ENCODE measurements at places on chromosomes 2 and 18.

- no peak for DNase-seq
These were observed 6.9 kb downstream of the ZNF516 start for GRCh38 chr18:76488190-76488589.

DNA sequence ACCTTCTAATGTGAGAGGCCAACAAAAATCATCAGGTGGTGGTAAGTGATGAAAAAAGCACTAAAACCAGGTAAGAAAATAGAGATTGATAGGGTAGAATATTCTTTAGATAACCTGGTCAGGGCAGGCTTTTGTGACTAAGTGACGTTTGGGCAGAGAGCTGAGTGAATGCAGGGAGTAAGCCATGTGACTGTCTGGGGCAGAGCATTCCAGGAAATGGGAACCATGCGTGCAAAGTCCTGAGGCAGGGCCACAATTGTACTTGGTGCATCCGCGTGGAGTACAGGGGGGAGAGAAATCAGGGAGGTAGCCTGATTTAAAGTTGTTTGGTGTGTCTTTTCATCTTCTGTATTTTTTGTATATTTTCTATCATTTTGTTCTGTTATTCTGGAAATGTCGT lies 102.5 kb downstream of the LYPD6B start:
- DNase-seq = peak; percentile 30

DNA sequence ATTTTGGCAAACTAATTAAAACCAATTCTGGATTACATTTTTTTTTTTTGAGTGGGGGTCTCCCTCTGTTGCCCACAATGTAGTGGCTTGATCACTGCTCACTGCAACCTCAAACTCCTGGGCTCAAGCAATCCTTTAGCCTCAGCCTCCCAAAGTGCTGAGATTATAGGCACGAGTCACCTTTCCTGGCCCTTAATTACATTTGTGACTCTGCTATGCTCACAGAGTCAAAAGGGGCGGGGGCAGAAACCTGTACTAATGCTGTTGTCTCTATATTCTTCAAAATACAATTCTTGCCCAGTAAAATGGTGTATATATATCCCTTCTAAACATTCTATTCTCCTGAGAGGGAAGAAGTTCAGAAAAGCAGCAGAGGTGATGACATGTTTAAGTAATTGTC lies 23.2 kb downstream of the PRKD3 start:
- no peak for DNase-seq

DNA sequence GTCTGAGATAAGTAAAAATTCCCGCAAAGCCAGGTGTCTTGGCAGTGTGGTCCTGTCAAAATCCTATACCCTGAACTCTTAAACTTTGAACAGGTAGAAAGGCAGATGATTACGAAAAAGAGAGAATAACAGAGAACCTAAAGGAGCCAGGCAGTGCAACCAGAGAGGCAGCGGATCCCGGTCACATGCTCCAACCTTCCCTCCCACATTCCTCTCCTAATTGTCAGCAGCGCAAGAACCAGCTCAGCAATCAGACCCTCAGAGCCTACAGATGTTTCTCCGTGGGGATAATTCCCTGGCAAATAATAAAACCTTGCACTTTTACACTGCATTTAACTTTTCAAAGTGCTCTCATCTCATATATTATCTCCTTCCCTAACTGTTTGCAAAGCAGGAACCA lies 124.8 kb downstream of the EPHA4 start:
- DNase-seq = no peak

DNA sequence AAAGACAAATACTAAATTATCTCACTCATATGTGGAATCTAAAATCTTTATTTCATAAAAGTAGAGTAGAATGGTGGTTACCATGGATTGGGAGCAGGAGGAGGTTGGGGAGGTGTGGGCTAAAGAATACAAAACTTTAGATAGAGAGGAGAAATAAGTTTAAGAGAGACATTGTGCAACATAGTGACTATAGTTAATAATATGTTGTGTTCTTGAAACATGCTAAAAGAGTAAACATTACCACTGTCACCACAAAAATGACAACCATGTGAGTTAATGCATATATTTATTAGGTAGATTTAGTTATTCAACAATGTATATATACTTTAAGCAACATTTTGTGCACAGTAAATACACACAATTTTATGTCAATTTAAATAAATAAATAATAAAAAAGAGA lies 128.5 kb upstream of the COL3A1 start:
- DNase-seq = no peak

DNA sequence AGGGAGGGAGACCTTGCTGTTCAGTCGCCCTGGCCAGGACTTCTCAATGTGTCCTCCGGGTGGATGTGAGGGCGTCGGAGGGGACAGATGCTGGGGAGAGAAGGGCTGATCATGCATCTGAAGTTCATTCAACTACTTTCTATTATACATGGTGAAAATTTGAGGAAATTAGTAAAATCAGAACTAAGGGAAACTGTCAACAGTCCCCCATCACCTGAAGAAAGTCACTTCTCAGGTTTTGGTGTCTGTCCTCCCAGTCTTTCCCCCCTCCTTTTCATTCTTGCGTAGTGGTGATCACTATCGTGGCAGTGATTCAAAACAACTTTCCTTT lies 17.4 kb upstream of the ACKR3 start:
- DNase-seq = no peak

DNA sequence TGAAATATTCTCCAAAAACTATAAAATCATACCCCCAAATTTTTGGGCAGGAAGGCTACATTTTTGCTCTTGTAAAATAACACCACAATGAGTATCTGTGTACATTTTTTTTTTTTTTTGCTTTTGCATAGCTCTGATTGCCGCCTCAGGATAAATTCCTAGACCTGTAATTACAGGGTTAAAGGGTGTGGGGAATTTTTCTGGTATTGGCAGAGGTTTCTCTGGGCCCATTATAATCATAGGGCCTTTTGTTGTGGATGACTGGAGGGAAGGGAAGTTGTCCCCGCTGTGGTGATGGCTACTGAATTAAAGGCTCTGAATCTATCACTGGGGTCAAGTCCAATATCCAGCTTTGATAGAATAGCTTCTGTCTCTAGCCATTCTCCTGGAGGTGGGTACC lies 26.6 kb downstream of the CCDC195 start:
- no peak for DNase-seq

DNA sequence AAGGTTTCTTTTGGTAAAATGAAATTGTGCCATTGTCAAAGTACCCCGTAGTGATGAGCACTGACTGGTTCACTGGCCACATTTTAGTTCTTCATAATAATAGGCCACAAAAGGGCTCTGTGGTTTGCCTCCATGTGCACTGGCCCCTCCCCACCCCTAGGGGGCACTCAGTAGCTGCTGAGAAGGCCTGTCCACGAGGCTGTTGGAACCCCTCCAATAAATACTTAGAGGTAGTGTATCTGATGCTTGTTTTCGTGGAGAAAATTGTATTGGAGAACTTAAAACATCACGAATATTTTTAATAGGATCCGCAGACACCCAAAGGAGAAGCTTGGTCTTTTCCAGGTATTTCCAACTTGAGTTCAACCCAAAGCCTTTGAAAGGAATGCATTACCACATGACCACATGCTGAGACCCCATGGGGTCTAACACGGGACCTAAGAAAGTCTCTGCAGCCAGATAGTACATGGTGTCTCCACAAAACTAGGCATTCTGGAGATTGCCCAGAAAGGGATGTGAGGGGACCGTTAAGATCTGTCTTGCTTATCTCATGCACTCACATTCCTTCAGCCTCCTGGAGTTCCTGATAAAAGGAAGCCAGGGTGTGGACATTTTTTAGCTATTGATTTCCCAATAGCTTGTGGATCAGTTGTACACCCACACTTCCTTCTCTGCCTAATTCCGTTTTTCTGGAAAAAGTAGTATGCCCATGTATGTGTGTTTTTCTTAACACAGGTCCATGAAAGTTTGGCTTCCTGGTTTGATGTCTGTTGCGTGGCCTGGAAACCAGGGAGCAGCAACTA lies 28.5 kb upstream of the NOSTRIN start:
- peak; percentile 59 for DNase-seq
